ENCODE measurements at places on chromosomes 2 and 18.

GRCh38 chr2:174568425-174568824 lies 29.2 kb downstream of the WIPF1 start:
- no peak for DNase-seq

GRCh38 chr2:241018051-241018891 lies 19.9 kb downstream of the SNED1 start:
- no peak for DNase-seq

GRCh38 chr2:47076586-47077441 lies 78.3 kb downstream of the STPG4 start:
- no peak for DNase-seq

- DNase-seq = peak; percentile 93
These were observed 18.4 kb downstream of the ATOH8 start for GRCh38 chr2:85772019-85772745.

DNA sequence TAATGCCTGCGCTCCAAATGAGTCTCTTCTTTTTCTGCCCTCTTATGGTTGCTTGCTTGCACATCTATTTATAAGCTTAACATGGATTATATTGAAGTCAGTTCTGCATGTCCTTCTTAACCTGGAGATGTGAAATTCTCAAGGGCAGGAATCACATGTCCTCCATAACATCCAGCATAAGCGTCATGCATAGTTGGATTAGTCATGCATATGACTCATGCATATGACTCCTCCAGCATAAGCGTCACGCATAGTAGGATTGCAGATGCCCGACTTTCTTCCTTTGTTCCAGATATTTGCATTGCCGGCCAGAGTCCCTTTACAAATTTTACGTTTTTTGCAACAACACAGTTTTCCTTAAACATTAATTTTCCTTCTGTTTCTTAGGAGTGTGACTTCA lies 308.6 kb downstream of the TGIF1 start:
- DNase-seq = no peak

DNA sequence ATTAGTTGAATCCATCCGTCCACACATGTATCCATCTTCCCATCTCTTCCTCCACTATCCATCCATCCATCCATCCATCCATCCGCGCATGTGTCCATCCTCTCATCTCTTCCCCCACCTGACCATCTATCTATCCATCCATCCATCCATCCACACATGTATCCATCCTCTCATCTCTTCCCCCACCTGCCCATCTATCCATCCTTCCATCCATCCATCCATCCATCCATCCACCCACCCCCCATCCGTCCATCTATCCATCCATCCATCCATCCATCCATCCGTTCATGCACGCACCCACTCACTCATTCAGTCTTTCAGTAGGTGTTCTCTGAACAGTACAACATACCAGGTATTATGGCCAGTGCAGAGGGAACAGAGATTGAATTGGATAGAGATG lies 18.9 kb upstream of the GREB1 start:
- DNase-seq = no peak

All from mesothelial cell of epicardium (in vitro differentiated cells).